Esophagus squamous epithelium (tissue), 5 donors: ENCODE measurements at places on chromosomes 12 and 14.

DNA sequence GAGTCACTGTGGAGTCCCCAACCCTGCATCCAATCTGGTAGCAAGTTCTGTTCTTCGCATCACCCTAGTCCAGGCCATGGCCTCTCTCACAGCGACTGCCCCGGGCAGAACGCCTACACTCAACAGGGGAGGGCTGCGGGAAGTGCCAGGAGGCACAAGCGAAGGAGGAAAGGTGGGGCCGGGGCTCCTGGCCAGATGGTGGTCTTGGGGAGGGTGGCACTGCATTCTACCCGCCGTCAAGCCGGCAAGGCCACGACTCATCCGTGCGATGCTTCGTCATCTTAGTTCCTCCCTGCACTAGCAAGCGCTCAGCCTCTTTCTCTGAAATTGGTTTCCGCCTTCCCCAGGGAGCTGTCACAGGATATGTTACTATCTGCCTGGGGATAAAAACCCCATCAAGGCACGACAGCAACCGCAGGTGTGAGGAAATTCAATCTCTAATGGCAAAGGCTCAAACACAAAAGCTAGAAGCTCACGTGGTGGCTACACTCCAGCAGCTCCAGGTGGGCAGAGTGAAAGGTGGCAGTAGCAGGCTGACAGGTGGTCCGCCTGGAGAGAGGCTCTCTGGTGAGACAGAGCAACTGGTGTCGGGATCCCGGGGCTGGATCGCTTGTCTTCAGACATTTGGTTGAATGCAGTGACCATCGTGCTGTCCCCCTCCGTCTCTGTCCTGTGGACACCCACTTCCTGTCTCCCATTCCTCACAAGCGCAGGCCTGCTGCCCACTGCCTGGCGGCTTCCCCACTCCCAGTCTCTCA lies 34.1 kb downstream of the ACADS start:
- H3K36me3 ChIP-seq = peaks cover 4% of the 10 kb centered on the region
- H3K4me1 ChIP-seq = no peaks in the 10 kb centered on the region
- no peaks in the 10 kb centered on the region for H3K27me3 ChIP-seq
- no peak overlapping the region for H3K27ac ChIP-seq

GRCh38 chr14:59347511-59347900 lies 117.7 kb downstream of the GPR135 start:
- H3K27me3 ChIP-seq = no peaks in the 10 kb centered on the region
- no peak overlapping the region for H3K27ac ChIP-seq
- no peak for DNase-seq
- no peaks in the 10 kb centered on the region for H3K36me3 ChIP-seq
- H3K4me1 ChIP-seq = peaks cover 3% of the 10 kb centered on the region
- H3K4me3 ChIP-seq = no peak overlapping the region

DNA sequence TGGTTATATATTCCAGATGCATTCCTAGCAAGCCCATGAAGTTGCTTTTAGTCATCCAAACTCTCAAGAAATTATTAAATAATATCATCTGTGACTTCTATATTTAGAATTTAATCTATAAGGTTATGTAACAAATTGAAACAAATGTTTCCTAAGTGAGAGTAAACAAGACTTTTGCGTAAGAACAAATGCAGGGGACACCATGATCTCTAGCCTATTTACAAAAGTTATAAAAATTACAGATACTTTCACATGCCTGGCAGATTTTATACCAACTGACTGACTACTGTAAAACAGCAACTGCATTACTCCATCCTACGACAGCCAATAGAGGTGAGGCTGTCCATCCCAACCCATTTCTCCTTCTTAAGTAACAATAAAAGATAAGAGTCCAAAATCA lies 20.4 kb upstream of the DIO2 start:
- no peaks in the 10 kb centered on the region for H3K27me3 ChIP-seq
- DNase-seq = no peak
- peak overlapping the region; percentile 22 for H3K27ac ChIP-seq

GRCh38 chr12:41459906-41460214 lies 271.7 kb downstream of the PDZRN4 start:
- H3K4me3 ChIP-seq = no peak overlapping the region
- no peak overlapping the region for H3K27ac ChIP-seq
- no peaks in the 10 kb centered on the region for H3K4me1 ChIP-seq
- no peak for DNase-seq
- H3K36me3 ChIP-seq = no peaks in the 10 kb centered on the region

DNA sequence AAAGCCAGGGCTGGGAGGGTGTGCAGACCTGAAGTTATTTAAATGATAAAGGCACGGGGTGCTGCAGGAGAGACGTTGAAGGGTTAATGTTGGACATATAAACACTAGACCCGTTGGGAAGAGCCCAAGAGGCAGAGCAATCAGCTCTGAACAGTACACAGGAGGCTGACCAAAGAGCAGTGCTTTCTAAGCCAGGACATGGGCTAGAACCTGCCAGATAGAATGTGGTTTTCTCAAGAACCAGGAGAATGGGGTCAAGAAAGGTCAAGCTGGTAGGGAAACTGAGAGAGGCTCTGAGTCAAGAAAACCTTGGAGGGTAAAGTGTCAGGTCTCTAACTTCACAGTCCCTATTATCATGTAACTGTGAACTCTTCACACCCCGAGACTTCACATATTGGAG lies 143.2 kb upstream of the EEA1 start:
- no peak overlapping the region for H3K27ac ChIP-seq
- H3K4me1 ChIP-seq = no peaks in the 10 kb centered on the region
- H3K36me3 ChIP-seq = no peaks in the 10 kb centered on the region
- DNase-seq = no peak

DNA sequence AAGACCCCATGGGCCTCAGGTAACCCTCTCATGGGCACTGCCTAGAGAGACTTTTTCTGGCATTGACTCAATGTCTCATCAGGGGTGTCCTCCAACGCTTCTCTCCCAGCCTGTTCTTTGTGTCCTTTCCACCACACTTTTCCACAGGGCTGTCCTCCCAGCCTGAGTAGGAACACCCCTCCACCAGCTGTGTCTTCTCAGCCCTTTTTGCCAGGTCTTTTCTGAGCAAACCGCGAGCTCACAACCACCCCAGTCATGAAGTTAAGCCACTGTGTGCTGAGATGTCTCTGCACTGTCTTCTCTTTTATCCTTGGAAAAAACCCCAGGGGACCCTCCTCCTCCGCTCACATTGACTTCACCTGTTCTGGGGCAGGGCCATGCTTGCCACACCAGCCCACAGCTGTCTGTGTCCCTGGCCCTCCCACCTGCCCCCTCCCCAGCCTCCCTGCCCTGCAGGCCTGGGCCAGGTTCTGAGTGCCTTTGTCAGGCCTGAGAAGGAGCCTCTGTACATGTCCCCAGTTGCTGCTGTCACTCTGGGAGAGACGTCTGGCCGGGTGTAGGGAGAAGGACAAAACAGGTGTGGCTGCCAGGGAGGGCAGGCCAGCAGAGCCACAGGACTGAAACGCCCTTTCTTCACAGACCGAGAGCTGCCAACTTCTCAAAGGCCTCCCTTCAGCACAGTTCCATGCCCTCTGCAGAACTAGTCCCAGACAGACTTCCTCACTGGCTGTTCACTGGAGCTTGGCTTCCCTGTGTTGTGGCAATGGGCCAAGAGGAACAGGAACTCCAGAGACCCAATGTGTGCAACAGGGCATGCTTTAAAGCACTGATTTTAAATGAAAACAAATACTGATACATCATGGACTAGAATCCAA lies 50.5 kb upstream of the PNMA1 start:
- no peak overlapping the region for H3K4me3 ChIP-seq
- H3K36me3 ChIP-seq = no peaks in the 10 kb centered on the region
- no peak for DNase-seq
- peak overlapping the region; percentile 89 for H3K27ac ChIP-seq
- no peaks in the 10 kb centered on the region for H3K27me3 ChIP-seq
- peaks cover 94% of the 10 kb centered on the region for H3K4me1 ChIP-seq

DNA sequence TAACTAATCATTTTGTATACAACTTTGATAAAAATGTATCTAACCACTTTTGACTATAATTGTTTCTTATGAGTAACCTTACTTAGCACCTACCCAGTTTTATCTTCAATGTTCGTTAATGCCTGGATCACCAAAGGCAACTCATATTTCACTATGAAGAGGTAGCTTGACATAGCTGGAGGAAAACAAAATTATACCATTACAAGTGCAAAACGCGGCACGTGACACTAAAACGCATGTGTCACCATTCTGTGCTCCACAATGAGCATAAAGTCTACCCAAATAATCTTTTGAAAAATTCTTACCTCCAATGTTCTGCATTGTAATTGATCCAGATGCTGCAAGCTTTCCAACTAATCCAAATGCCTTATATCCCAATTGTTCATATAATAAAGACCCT lies 5.8 kb downstream of the SLC38A2 start:
- H3K36me3 ChIP-seq = peaks cover 94% of the 10 kb centered on the region
- H3K4me3 ChIP-seq = peak overlapping the region; percentile 90
- peak overlapping the region; percentile 98 for H3K27ac ChIP-seq
- H3K27me3 ChIP-seq = no peaks in the 10 kb centered on the region

DNA sequence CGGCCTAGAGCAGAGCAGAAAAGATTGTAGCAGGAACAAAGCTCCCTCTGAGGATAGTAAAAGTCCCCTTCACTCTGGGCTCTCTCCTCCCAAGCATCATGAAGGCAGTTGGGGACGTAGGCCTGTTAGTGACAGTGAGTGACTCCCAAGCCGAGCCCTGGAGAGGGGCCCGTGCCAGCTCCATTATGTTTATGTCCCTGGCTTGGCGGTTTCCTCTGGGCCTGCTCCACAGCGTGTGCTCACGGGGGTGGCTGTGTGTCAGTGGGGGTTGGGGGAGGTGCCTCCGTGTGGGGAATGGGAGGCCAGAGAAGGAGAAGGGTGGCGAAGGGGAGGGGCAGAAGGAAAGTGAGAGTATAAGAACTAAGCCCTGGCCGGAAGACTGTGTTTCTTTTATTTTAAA lies 170.0 kb upstream of the VASH1 start:
- no peaks in the 10 kb centered on the region for H3K27me3 ChIP-seq
- H3K36me3 ChIP-seq = no peaks in the 10 kb centered on the region
- no peaks in the 10 kb centered on the region for H3K4me1 ChIP-seq
- DNase-seq = no peak

DNA sequence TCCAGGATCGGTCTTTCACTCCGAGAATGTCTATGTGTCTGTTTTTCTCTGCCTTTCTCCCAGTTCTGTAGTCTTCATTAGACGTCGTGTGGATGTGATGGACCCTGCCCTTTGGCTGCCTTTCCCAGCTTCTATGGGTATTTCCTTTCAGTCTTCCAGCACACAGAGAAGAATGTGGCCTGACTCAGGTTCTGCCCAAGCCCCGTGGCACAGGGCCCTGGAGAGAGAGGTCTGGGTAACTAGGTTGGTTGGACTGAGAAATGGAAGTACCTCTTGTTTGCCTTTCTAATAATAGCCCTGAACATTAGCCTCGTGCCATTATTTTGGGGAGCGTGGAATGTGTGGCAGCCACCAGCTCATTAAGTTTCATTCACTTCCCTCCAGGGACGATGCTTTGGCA lies 3.8 kb downstream of the FOXJ2 start:
- no peak overlapping the region for H3K4me3 ChIP-seq
- H3K4me1 ChIP-seq = peaks cover 75% of the 10 kb centered on the region
- no peaks in the 10 kb centered on the region for H3K27me3 ChIP-seq

- no peak overlapping the region for H3K4me3 ChIP-seq
- H3K27ac ChIP-seq = no peak overlapping the region
- DNase-seq = no peak
- no peaks in the 10 kb centered on the region for H3K27me3 ChIP-seq
These were observed 53.1 kb upstream of the CCDC175 start for GRCh38 chr14:59629444-59630287.

DNA sequence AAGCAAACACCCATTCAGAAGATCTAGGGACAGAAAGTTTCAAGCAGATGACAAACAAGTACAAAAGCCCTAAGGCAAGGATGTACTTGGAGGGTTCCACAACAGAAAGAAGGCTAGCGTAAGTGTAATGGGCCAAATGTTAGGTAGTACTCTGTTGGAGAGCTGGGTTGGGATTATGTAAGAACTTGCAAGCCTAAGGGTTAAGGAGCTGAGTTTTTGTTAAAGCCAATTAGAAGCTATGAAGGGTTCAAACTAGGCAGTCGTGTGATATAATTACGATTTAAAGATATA lies 41.4 kb downstream of the HECTD1 start:
- no peaks in the 10 kb centered on the region for H3K27me3 ChIP-seq
- H3K4me1 ChIP-seq = peaks cover 23% of the 10 kb centered on the region
- H3K4me3 ChIP-seq = no peak overlapping the region
- DNase-seq = no peak
- peak overlapping the region; percentile 8 for H3K27ac ChIP-seq

GRCh38 chr14:68359022-68359836 lies 433.6 kb downstream of the ZFP36L1 start:
- H3K4me1 ChIP-seq = peaks cover 12% of the 10 kb centered on the region
- no peak for DNase-seq
- peak overlapping the region; percentile 63 for H3K27ac ChIP-seq

DNA sequence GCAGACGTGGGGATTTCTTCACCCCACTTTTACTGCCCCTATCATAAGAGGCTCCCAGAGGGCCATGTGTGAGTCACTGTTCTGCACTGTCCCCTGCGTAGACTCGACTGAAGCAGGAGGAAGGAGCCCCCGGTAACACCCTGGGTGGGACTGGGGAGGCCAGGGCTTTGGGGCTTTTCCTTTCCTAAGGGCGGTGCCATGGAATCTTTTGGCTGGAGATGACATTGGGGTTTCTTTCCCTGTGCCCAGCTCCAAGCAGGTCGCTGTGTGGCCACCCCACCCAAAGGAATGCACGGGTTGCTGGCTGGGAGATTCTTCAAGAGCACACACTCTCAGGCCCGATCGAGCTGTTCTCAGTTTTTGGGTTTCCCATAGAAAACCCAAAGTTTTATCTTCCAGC lies 62.3 kb upstream of the RIN3 start:
- no peaks in the 10 kb centered on the region for H3K4me1 ChIP-seq
- H3K4me3 ChIP-seq = no peak overlapping the region
- H3K27me3 ChIP-seq = no peaks in the 10 kb centered on the region
- no peak overlapping the region for H3K27ac ChIP-seq
- H3K36me3 ChIP-seq = no peaks in the 10 kb centered on the region
- no peak for DNase-seq

DNA sequence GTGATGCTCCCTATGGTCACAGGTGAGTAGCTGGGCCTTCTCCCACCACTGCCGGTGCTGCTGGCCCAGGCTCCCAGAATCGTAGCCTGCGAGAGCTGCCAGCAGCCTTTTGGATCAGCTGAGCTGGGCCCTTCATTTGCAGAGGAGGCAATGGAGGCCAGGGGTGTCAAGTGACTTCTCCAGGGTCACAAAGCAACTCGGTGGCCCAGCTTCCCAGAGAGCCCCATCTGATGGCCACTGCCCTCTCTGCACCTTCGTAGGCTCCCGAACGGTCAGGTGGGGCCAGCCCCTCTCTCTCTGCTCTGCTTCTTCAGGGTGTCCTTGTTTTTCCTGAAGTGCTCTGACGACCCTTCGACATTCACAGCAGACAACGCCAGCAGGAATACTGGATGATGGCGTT lies 4.6 kb downstream of the KRT80 start:
- peaks cover 100% of the 10 kb centered on the region for H3K4me1 ChIP-seq
- no peaks in the 10 kb centered on the region for H3K27me3 ChIP-seq
- DNase-seq = no peak
- H3K4me3 ChIP-seq = no peak overlapping the region
- H3K36me3 ChIP-seq = no peaks in the 10 kb centered on the region

GRCh38 chr12:113413488-113413939 lies 8.7 kb upstream of the SDSL start:
- H3K27me3 ChIP-seq = no peaks in the 10 kb centered on the region
- no peaks in the 10 kb centered on the region for H3K36me3 ChIP-seq
- H3K4me1 ChIP-seq = no peaks in the 10 kb centered on the region
- no peak overlapping the region for H3K27ac ChIP-seq
- no peak overlapping the region for H3K4me3 ChIP-seq
- no peak for DNase-seq

- peak overlapping the region; percentile 84 for H3K27ac ChIP-seq
- peak overlapping the region; percentile 75 for H3K4me3 ChIP-seq
- no peak for DNase-seq
- H3K27me3 ChIP-seq = no peaks in the 10 kb centered on the region
- no peaks in the 10 kb centered on the region for H3K36me3 ChIP-seq
These were observed 617 bp downstream of the TTC8 start for GRCh38 chr14:88825078-88825458.
